NCI-H2227 treated with DMSO at 0.1 percent for 48 hours (cell line): ENCODE measurements at places on chromosomes 1 and 21.

- peak; percentile 94 for DNase-seq
Observed at GRCh38 chr1:39758556-39759435, 12.4 kb downstream of the OXCT2 start.

DNA sequence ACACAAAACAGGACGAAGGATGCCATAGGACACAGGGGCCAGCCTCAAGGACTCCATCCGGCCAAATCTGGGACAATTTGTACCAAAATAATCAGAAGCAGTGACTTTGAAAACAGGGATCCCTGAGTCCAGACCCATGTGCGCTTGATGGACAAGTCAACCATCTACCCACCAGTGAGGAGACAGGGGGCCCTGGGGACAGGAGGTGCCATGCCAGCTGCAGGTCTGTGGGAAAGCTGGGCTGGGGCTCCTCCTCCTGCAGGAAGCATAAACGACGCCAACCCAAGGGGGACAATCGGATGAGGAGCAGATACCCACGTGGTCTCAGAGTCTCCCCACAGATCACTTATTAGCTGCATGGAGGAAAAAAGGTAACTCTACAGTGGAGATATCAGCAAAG, 50.6 kb downstream of the NPHP4 start:
- no peak for DNase-seq

DNA sequence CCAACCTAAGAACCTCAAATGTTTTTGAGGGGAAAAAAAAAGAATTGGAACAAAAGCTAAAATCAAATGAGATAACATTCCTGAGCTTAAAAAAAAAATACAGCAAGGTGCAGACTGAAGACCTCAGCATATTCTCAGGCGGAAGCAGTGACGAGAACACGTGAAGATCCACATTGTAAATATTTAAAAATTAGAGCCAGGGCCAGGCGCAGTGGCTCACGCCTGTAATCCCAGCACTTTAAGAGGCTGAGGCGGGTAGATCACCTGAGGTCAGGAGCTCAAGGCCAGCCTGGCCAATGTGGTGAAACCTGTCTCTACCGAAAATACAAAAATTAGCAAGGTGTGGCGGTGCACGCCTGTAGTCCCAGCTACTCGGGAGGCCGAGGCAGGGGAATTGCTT, 15.7 kb downstream of the TFB2M start:
- no peak for DNase-seq

- DNase-seq, result peak; percentile 30
Observed at GRCh38 chr21:42781150-42781970, 98.0 kb downstream of the WDR4 start.

GRCh38 chr1:36349839-36350238, 26.4 kb upstream of the EVA1B start:
- no peak for DNase-seq

- no peak for DNase-seq
Observed at GRCh38 chr1:192581131-192581927, 5.8 kb downstream of the RGS1 start.

DNA sequence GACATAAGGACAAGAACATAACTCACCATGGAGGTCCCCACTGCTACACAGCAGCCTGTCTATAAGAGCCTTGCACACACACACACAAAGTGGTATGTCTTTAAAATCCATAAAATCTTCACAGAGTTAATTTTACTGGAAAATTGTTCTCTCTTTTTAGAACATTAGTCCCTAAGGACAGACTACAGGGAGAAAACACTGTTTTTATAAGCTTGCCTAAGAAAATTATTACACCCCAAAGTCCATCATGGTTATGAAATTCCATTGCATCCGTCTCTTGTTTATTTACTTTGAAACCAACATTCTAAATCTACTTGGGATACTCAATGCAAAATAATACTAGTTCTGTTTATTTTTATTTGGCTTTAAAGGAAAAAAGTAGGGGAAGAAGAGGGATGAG, 197.4 kb downstream of the SETD4 start:
- no peak for DNase-seq

DNA sequence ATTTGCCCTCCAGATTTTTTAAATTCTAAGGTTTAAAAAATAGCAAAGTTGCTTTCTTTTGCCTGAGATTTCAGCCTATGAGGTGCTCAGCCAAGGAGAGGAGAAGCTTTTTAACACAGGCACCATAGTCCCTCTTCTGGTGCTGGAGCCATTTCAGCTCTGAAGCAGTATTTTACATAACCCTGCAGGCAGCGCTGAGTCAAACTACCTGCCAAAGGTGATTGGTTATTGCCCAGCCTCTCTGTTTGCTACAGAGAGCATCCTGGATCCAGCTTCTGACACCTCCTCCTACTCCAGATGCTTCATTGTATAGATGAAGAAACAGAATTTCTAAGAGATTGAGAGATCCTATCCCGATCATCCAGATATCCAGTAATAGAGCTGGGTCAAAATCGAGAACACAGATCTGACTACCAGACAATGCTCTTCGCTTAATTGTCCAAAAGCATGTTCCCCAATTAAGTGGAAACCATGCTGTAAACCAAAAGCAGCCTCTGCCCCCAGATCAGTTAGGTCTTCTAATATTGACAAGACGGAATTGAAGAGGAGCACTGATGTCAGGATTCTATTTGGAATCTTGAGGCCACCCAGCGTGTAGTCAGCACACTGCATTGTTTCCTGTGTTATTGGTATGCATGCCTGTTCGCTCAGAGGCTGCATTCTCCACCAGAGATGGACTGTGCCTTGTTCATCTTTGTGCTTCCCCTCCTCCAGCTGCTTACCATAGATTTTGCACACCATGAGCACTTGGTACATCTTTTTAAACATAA, 22.1 kb downstream of the RGS8 start:
- no peak for DNase-seq

GRCh38 chr21:29236201-29236600, 62.5 kb upstream of the BACH1 start:
- no peak for DNase-seq

GRCh38 chr1:205267306-205267902, 39.7 kb downstream of the TMCC2 start:
- DNase-seq, result no peak

GRCh38 chr1:240582953-240583352, 29.0 kb downstream of the GREM2 start:
- DNase-seq, result no peak

GRCh38 chr1:70503358-70503757, 92.3 kb downstream of the CTH start:
- no peak for DNase-seq

GRCh38 chr1:15418806-15419515, 9.3 kb downstream of the EFHD2 start:
- no peak for DNase-seq

GRCh38 chr1:218482683-218483082, 137.5 kb downstream of the TGFB2 start:
- no peak for DNase-seq

GRCh38 chr1:10188133-10188650, 22.2 kb upstream of the KIF1B start:
- no peak for DNase-seq

GRCh38 chr1:114510274-114511031, 550 bp downstream of the TRIM33 start:
- DNase-seq, result peak; percentile 57

DNA sequence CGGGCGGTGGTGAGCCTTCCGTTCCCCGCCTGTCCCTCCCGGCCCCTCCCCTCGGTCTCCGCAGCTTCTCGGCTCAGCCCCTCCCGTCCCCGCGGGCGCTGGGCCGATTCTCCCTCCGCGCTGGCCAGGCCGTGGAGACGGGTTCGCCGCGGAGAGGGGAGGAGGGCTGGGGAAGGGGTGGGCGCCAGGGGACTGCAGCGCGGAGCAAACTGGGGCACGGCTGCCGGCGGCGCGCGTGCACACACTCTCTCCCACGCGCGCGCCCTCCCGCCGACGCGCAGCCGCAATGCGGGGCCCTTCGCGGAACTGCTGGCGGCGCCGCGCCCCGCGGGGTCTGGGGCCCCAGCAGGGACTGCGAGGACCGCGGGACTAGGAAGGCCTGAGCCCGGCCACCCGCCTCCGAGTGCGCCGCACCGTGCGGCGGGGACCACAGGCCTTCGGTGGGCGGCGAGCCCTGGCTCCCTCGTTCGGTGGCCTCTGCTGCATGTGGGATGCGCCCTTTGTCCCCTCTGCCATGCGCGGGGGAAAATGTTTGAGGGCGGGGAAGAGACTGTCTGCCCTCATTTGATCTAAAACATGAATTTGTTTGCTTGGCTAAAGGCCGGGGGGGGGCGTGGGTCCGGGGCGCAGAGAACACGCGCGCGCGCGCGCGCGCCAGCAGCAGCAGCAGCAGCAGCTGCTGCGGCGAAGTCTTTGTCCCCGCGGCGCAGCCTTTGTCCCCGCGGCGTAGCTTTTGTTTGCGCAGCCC, 90.7 kb upstream of the VAMP3 start:
- peak; percentile 70 for DNase-seq

DNA sequence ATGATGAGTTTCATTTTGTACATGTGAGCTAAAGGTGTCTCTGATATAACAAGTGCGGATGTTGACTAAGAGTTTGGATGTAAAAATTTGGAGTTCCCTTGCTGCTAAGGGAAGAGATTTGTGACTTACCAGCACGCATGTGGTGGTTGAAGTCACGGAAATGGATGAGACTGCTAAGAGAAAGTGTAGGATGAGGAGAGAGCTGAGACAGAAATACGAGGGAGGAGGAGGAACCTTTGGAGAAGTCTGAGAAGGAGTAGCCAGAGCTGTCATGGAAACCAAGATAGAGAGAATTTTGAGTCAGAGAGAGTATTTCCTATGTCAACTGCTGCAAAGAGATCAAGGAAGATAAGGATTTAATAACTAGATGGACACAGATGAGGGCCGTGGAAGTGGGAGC, 106.5 kb upstream of the COL24A1 start:
- DNase-seq, result no peak

- no peak for DNase-seq
Observed at GRCh38 chr1:237353918-237354317, 311.9 kb downstream of the RYR2 start.

- no peak for DNase-seq
Observed at GRCh38 chr1:54945393-54945936, 35.0 kb upstream of the TMEM61 start.

DNA sequence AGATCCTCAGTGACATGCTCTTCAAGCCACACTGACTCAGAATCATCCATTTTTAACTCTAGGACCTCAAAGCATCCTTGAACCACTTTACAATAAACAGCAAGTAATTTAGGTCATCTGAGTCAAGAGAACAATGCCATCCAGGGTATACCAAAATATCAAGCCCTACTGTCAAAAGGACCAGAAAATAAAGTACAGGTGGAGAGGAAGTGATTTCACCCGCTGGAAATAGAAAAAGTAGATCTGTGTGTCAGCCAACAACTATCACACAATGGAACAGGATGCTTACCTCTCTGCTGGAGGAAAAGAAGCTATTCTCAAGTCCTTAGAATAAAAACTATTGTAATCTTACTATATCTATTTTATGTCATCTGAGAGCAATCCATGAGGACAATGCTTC, 37.0 kb downstream of the RERE start:
- DNase-seq, result no peak

DNA sequence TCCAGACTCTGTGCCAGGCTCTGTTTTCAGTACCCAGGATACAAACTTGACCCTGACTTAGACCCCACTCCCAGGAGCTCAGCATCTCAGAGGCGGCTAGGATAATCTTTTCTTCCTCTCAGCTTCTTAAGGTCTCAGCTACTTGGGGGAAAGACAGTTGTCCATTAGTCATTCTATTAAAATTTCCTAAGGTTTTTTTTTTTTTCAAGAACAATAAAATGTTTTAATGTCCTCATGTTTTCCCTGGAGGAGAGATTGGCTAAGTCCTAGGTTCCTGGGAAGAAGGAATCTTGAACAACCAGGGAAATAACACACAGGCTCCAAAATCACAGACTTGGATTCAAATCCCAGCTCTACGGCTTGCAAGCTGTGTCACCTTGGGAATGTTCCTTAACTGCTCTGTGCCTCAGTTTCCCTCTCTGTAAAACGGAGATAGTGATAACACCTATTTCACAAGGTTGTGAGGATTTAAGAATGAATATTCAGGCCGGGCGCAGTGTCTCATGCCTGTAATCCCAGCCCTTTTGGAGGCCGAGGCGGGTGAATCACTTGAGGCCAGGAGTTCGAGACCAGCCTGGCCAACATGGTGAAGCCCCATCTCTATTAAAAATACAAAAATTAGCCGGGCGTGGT, 33.0 kb downstream of the CDK18 start:
- DNase-seq, result no peak

- no peak for DNase-seq
Observed at GRCh38 chr21:38013741-38014140, 97.5 kb upstream of the KCNJ6 start.

- DNase-seq, result no peak
Observed at GRCh38 chr1:227780101-227781044, 35.1 kb upstream of the PRSS38 start.

- no peak for DNase-seq
Observed at GRCh38 chr1:197307136-197307535, 39.1 kb downstream of the CRB1 start.

- DNase-seq, result peak; percentile 46
Observed at GRCh38 chr1:208988811-208989222, 594.7 kb upstream of the CAMK1G start.

- peak; percentile 82 for DNase-seq
Observed at GRCh38 chr1:159141584-159142390, 29.6 kb upstream of the CADM3 start.

- no peak for DNase-seq
Observed at GRCh38 chr1:167623951-167624350, 6.1 kb upstream of the RCSD1 start.

- no peak for DNase-seq
Observed at GRCh38 chr1:26478159-26478558, 5.9 kb downstream of the HMGN2 start.

- DNase-seq, result no peak
Observed at GRCh38 chr1:243447347-243447746, 191.5 kb downstream of the SDCCAG8 start.

DNA sequence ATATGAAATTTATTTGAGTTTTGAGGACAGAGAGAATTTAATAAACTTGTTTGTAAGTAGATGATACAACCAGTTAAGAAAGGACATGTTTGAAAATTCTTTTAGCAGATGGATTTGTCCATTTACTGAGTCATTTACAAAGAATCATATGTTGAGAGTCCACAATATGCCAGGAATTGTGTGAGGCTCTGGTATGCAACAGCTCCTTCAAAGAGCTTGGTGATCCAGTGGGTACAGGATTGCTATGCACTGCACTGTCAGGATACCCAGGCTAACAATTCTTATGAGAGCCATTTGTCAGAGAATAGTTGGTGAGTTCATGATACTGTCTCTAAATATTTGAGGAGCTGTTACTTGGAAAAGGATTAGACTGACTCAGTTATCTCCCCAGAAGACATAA, 11.0 kb downstream of the DNM3 start:
- DNase-seq, result no peak

DNA sequence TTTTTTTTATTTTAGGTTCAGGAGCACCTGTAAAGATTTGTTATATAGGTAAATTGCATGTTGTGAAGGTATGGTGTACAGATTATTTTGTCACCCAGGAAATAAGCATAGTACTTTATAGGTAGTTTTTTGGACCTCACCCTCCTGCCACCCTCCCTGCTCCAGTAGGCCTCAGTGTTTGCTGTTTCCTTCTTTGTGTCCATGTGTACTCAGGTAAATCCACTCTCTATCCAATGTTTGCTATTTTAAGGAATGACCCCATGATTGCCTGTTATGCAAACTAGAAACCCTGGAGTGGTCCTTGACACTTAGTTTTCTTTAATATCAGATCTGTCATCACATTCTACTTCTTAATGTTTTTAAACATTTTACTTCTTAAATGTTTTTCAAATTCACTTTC, 33.9 kb downstream of the LHX9 start:
- DNase-seq, result no peak
